Left lung (tissue), 14 donors: ENCODE measurements at places on chromosomes 7 and 10.

DNA sequence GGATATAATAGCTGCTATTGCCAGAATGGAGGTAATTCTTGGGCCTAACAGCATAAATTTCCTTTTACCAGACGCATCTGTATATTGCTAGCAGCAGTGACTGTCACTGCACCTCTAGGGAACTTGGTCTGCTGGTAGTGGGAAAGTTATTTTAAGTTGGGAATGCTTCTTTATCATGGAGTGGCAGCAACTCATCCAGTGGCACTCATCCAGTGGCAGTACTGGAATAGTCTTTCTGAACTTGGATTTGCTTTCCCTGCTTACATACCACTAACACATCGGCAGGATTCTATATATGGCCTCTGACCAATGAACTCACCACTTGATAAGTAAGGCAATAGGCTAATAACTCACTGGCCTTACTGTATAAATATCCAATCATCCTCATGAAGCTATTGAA is 22.0 kb upstream of the ICA1 start:
- H3K27ac ChIP-seq, result no peak overlapping the region
- no peaks in the 10 kb centered on the region for H3K4me1 ChIP-seq
- no peaks in the 10 kb centered on the region for H3K36me3 ChIP-seq
- H3K27me3 ChIP-seq, result no peaks in the 10 kb centered on the region
- H3K4me3 ChIP-seq, result no peak overlapping the region

DNA sequence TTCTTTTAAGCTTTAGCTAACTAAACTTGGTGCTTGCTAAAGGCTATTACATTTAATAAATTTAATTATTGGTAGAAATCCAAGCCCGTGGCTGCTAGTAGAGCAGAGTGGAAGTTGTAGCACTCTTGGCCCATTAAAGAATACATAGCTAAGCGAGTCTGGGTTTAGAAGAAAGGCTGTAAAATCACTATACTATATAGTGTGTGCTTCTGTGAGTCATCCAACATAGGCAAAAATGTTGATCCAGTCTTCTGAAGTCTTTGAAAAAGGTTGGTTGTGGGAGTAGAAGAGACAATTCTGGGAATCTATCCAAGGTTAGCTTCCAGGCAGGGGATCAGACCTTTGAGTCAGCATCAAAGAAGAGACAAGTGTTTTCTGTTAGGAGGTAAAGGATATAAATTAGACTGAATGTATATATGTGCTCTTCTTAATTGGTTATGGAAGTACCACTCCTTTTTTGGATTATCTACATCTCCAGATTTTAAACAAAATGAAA is 664.2 kb downstream of the NXPH1 start:
- H3K27ac ChIP-seq, result no peak overlapping the region
- H3K36me3 ChIP-seq, result no peaks in the 10 kb centered on the region
- no peak overlapping the region for H3K4me3 ChIP-seq

- H3K27me3 ChIP-seq, result no peaks in the 10 kb centered on the region
- no peaks in the 10 kb centered on the region for H3K4me1 ChIP-seq
- DNase-seq, result no peak
Observed at GRCh38 chr7:51114501-51114900, 202.1 kb downstream of the COBL start.

GRCh38 chr10:129179245-129179971 is 287.6 kb upstream of the MGMT start:
- peaks cover 19% of the 10 kb centered on the region for H3K27me3 ChIP-seq
- H3K4me1 ChIP-seq, result no peaks in the 10 kb centered on the region
- DNase-seq, result peak; percentile 42
- H3K4me3 ChIP-seq, result no peak overlapping the region

DNA sequence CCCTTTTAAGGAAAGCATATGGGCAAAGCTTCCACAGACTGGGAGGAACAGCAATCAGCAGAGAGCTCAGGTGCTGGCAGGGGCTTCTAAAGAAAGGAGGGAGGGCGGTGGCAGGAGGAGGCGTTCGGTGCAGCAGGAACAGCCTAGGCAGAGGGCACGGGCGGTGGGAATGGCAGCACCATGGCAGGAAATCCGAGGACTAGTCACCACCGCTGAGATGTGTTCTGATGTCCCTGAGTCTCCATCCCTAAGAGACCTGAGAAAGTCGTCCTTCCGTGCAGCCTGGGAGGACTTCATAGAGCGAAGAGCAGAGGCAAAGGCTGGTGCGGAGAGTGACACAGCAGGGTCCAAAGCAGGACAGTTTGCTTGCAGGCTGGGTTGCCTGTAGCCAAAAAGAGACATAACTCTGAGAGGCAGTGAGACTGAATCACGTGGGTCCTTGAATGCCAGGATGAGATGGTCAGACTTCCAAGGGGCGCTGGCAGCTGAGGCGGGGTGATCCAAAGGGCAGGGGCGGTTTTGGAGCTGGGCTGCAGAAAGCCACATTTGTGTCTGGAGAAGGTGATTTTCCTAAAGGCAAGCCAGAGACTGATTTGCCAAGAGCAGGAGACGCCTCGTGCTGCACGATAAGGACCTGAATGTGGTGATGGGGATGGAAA is 35.8 kb upstream of the GRID1 start:
- peaks cover 26% of the 10 kb centered on the region for H3K4me1 ChIP-seq
- H3K4me3 ChIP-seq, result no peak overlapping the region
- DNase-seq, result no peak
- no peaks in the 10 kb centered on the region for H3K36me3 ChIP-seq
- no peak overlapping the region for H3K27ac ChIP-seq

DNA sequence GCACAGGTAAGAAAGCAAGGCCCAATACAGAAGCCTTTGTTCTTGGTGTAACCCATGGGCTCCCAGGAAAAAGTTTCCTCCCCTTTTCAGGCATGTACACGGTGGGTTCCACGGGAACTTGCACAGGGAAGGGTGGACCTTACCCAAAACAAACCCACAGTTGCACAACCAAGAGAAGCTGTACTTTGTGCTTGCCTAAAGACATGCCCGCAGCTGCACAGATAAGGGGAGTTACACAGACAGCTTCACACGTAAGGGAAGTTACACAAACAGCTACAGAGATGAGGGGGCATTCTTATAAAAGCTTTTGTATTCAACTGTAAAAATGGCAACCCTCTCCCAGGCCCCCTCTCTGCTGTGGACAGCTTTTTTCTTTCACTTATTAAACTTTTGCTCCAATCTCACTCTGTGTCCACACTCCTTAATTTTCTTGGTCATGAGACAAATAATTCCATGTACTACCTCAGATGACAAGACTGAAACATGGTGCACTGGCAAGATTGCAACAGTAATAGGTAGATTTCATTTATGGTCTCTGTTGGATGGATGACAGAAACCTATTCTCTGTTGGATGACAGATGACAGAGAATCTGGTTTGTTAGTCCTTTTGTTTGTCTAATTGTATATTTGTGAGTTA is 72.9 kb downstream of the ATE1 start:
- no peaks in the 10 kb centered on the region for H3K4me1 ChIP-seq
- H3K27me3 ChIP-seq, result no peaks in the 10 kb centered on the region
- no peak for DNase-seq
- no peak overlapping the region for H3K27ac ChIP-seq
- no peaks in the 10 kb centered on the region for H3K36me3 ChIP-seq

- H3K4me3 ChIP-seq, result no peak overlapping the region
- no peak overlapping the region for H3K27ac ChIP-seq
Observed at GRCh38 chr10:52213321-52213752, 100.7 kb upstream of the DKK1 start.

DNA sequence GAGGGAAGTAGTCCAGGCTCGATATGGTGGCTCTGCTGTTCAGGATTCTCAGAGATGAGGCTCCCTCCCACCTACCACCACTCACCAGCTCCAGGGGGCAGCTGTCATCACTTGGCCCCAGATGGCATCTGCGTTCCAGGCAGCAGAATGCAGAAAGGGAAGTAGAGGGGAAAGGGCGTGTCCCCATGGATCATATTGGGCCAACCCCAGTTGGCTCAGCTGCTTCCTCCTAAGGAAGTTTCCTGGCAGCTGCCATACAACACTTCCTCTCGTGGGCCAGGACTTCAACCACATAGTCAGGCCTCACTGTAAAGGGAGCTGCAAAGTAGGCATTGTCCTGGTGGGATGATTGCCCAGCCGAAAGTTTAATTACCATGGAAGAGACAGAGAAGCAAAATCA is 1.6 kb upstream of the TEX36 start:
- H3K4me3 ChIP-seq, result no peak overlapping the region
- H3K27ac ChIP-seq, result no peak overlapping the region
- no peaks in the 10 kb centered on the region for H3K36me3 ChIP-seq
- no peak for DNase-seq

- H3K27ac ChIP-seq, result no peak overlapping the region
- DNase-seq, result no peak
- H3K4me3 ChIP-seq, result no peak overlapping the region
Observed at GRCh38 chr7:2096692-2097387, 135.9 kb downstream of the MAD1L1 start.
